ENCODE measurements at places on chromosomes 6 and 20.

GRCh38 chr6:150615967-150616366 lies 16.3 kb downstream of the PLEKHG1 start:
- DNase-seq = no peak

- DNase-seq = no peak
These were observed 71.7 kb upstream of the TRAF3IP2 start for GRCh38 chr6:111677249-111677990.

GRCh38 chr20:40073535-40074111 lies 615.4 kb downstream of the MAFB start:
- DNase-seq = no peak

DNA sequence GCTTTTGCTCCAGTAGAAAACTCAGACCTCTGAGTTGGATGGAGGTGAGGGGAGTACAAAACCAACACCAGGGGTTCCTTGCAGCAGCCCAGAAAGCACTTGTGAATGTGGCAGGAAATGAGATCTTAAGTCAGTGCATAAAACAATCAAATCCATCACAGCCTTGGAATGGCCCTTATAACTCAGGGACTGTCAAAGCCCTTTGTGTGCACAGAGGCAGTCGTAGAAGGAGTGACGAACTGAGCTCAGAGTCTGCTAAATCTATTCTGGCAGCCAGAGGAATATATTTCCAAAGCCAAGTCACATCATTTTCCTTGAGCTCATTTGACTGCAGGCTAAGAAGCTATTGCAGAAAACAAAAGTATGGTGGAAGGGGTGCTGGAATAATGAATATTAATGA lies 676.6 kb downstream of the DHX35 start:
- no peak for DNase-seq

- DNase-seq = no peak
These were observed 368.3 kb upstream of the SASH1 start for GRCh38 chr6:147974376-147974775.

- DNase-seq = no peak
These were observed 9.4 kb upstream of the DSTN start for GRCh38 chr20:17560344-17561074.

DNA sequence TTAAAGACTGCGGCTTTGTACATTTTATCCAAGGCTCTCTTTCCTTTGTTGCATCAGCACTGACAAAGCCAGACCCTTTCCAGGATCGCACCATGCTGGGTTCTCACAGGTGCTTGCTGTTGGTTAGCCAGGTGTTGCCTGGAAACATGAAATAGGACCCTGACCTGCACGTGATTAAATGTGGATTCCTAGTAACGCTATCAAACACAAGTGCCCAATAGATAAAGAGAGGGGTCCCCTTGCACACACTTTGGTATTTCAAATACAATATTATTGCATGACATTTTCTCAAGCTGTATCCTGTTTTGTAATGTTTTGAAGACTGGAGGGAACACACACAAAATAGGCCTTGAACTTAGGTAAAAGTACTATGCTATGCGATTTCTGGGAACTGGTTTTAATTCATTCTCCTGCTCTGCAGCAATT lies 73.3 kb downstream of the AKAP12 start:
- DNase-seq = no peak

DNA sequence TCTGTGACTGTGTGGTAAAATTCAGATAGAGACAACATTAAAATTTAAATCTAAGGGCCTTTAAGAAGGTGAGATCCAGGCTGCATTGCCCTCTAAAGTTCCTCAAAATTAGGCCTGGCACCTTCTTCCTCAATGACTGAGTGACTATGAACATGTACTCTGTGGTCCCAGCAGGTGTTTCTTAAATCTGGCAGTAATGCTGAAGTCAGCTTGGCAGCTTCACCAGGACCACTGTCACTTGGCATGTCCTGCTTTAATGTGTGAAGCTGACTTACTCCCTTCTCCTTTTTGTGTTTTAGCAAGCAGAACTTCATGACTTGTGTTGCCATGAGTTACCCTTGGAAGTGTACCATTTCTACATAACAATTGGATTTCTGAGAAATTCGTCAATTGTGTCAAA lies 141.7 kb downstream of the NKAIN2 start:
- no peak for DNase-seq

GRCh38 chr6:139533573-139534471 lies 159.4 kb upstream of the CITED2 start:
- no peak for DNase-seq

GRCh38 chr6:10882657-10883171 lies 873 bp upstream of the GCM2 start:
- no peak for DNase-seq

- DNase-seq = no peak
These were observed 76.3 kb downstream of the MRPL14 start for GRCh38 chr6:44050872-44051505.
